ENCODE measurements at places on chromosomes 12 and 14.

GRCh38 chr14:34643361-34643760, 13.4 kb upstream of the SNX6 start:
- DNase-seq, result no peak

- no peak for DNase-seq
Observed at GRCh38 chr12:26530461-26530860, 302.5 kb downstream of the ITPR2 start.

GRCh38 chr12:101490286-101490920, 15.3 kb downstream of the SPIC start:
- no peak for DNase-seq

GRCh38 chr12:11695321-11695720, 45.8 kb downstream of the ETV6 start:
- no peak for DNase-seq

- DNase-seq, result no peak
Observed at GRCh38 chr14:50615552-50615951, 52.6 kb downstream of the SAV1 start.

All from CD4-positive, alpha-beta T cell treated with Interleukin-2 at 100 ng/mL for 4 hours (primary cell).